Skeletal muscle cell (primary cell): ENCODE measurements at places on chromosomes 1 and 21.

GRCh38 chr1:164604541-164604940 lies 45.6 kb downstream of the PBX1 start:
- DNase-seq, result no peak

GRCh38 chr1:3570066-3570986 lies 41.0 kb downstream of the MEGF6 start:
- no peak for DNase-seq

DNA sequence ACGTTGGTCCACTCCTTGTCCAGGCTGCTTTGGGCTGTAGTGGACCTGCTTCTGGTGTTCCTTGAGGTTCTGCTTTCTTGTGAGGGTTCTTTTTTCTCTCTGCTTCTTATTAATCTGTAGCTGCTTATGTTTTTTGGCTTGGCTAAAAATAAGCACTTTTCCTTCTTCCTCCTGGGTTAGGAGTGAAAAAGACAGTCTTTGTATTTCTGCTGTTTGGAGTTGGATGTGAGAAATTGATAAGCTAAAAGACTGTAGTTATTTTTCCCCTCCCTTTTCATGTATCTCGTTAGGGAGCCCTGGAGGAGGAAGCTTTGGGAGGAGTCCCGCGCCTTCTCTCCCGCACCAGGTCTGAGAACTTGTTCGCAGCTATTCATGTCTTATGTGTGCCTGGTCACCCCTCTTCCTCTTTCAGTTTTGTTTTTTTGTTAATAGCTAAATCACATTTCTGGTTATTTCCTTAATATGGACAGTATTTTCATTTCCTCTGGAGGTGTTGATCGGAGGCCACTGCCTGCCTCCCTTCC lies 79.0 kb downstream of the GALNT2 start:
- no peak for DNase-seq

DNA sequence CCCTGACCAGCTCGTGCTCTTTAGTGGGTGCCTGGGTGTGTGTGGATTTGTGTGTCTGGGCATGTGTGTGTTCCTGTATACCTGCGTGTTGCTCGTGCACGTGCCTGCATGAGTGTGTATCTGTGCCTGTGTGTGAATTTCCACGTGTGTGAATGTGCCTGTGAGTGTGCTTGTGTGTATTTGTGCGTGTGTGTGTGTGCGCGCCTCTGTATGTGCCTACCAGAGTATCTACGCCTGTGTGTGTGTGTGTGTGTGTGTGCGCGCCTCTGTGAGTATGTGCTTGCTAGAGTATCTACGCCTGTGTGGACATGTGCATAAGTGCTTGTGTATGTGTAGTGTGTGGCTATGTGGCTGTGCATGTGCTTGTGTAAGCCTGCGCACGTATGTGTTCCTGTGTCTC lies 691 bp upstream of the SELENBP1 start:
- no peak for DNase-seq

DNA sequence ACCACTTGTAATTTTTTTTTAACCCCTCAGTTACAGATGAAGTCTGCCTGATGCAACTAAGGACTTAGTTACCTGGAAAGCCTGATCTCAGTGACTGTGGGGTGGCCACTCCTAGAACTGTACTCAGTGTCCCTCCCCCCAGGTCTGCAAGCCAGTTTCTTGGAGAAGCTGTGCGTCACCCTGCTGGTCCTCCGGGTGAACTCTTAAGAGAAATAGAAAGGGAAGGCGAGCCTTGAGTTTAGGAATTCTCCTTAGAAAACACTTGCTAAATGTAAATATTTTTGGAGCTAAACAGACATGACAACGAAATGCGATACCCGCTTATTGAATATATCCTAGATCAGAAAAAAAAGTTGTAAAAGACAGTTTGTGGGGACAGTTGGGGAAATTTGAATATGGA lies 730 bp downstream of the SLC16A4 start:
- peak; percentile 32 for DNase-seq

GRCh38 chr1:198072177-198072576 lies 84.6 kb upstream of the NEK7 start:
- no peak for DNase-seq

- DNase-seq, result no peak
These were observed 83.7 kb upstream of the IFFO2 start for GRCh38 chr1:19040010-19040680.
